ENCODE measurements at places on chromosomes 7 and 10.

DNA sequence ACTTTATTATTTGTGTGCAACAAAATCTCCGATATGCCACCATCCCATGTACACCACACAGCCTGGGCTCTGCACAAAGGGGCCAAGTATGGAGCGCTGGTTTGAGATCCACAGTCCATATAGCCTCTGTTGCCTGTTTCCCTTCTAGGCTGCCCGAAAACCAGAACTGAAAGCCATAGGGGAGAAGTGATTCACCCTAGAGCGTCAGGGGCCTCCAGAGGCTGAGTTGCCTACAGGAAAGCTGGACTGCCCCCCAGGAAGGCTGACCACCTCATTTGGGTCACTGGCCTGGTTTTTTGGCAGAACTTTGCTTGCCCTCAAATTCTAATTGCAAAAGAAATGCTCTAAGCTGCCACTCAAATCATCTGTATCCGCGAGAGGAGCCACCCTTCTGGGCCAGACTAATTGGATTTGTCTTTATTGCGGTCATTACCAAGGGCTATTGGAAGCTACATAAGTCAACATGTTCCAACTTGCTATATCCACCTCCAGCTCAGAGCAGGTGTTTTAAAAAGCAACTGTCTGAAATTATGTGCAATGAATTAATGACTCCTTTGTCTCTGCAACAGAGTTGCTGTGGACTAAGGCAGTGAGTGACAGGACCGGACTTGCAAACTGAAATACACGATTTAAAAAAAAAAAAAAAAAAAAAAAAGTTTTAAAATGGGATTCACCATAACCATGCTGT is 28.3 kb upstream of the FRMD4A start:
- DNase-seq = no peak

DNA sequence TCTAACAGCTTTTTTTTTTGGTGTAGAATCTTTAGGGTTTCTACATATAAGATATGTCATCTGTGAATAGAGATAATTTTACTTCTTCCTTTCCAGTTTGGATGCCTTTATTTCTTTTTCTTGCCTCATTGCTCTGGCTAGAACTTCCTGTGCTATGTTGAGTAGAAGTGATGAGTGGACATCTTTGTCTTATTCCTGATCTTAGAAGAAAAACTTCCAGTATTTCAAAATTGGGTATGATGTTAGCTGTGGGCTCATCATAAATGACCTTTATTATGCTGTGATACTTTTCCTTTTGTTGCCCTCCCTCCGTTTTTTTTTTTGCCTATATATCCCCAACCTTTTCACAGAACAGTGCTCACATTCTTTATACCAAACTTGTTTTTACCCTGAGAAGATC is 8.8 kb downstream of the AGK start:
- DNase-seq = no peak

DNA sequence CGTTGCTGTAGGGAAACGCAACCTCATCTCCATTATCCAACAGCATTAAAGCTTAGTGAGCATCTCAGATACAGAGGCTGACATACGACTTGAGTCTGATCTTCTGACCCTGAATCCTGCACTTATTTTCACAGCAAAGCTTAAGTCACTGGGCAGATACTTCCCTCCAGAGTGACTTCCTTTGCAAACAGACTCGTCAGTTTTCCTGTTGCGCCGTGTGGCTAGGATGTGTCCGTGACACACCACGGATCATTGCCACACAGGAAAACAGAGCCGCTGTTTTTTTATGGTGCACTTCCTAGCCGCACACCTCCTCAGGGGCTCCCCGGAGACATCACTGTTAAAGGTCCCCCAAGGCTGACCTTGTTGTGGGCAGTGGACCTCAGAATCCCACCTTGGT is 94.9 kb upstream of the MKI67 start:
- no peak for DNase-seq

- no peak for DNase-seq
Measured at GRCh38 chr10:74821501-74821900, 4.9 kb upstream of the KAT6B start.

- no peak for DNase-seq
Measured at GRCh38 chr7:43779045-43779812, 20.7 kb downstream of the BLVRA start.

DNA sequence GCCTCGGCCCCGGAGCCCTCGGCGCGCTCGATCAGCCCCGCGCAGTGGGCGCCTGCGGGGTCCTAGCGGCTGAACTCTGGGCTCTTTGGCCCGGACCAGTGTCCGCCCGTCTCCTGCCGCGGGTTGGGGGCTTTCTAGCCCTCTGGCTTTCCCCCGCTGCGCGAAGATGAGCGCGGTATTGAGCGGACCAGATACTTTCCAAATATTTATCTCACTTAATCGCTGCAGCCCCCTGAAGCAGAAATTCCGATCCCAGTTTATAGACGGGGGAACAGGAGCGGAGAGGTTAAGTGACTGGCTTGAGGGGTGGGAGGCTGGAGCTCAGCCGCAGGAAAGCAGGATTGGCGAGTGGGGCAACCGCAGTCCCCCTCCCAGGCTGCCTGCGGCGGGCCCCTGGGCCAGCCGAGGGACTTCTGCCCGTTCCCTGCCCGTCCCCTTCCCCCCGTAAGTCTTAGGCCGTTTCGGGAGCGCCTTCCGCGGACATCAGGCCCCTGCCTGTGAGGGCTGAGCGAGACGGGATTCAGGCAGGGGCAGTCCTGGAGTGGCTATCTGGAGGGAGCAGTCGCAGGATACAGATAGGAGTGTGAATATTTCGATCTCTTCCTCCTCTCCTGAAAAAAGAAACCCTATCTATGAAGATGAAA is 565 bp downstream of the STRIP2 start:
- peak; percentile 2 for DNase-seq

DNA sequence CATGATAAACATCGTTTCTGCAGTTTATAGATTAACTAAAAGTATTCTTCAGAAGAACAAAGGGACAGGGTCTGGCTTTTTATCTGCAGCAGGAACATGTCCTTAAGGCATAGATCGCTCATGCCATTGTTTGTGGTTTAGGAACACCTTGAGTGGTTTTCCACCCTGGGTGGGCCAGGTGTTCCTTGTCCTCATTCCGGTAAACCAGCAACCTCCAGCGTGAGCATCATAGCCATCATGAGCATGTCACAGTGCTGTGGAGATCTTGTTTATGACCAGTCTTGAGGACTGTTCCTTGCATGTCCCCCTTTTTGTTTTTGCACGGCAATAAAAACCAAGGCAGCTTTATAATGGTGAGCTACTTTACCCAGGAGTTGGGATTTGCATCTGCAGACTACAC is 33.9 kb downstream of the STOX1 start:
- no peak for DNase-seq

- no peak for DNase-seq
Measured at GRCh38 chr7:149307775-149308501, 45.9 kb downstream of the ZNF783 start.

DNA sequence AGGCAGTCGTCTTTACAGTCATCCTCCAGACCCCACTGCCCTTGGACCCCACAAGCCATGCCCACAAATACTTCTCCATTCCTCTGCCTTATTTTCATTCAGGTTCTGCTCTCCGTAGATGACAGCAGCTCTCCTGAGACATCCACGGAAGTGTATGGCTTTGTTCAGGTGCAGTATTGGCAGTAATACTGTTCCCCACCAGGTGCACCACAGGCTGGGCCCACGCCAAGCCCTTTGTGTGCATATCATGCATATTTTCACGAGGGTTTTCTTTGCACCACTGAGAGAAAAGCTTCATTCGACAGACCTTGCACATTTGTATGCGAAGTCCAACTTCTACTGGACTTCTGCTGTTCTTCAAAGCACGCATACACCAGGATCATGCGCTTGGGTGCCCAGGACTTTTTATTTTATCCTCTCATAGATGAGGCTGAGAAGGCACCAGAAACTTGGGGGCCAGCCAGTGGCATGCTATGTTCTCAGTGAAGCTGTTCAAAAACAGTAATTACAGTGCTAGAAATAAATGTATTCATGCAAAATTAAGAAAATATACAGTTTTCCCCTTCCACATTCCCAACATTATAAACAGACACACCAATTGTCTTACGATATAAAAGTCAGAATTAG is 37.8 kb upstream of the PITRM1 start:
- no peak for DNase-seq

GRCh38 chr7:38211940-38212339 is 33.9 kb downstream of the STARD3NL start:
- DNase-seq = no peak

GRCh38 chr10:90480466-90480865 is 377.4 kb downstream of the HTR7 start:
- no peak for DNase-seq

GRCh38 chr10:17228091-17229015 is at the start of gene VIM:
Gene VIM (plus strand): TSS chr10:17228241. CDS start chr10:17229423, 1,182 bp downstream.
- peak; percentile 43 for DNase-seq

- no peak for DNase-seq
Measured at GRCh38 chr7:95628831-95629439, 32.6 kb upstream of the PDK4 start.

DNA sequence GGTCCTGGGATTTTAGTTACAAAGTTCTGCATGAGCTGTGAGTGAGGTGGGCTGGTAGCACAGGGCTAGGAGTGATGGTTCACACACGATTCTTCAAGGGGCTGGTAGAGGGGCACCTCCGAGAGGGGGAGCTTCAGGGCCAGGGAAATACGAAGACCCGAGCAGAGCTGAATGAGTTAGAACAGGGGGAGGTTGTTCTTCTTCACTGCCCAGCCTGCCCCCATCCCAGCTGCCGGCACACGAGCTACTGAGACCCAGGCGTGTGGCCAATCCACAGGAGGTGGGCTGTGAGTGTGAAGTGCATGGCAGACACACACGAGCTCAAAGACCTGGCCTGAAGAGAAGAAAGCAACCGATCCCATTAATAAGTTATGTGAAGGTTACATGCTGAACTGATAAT is 256.2 kb upstream of the ZNF32 start:
- DNase-seq = no peak

GRCh38 chr7:36205803-36206202 is 52.7 kb downstream of the EEPD1 start:
- no peak for DNase-seq

GRCh38 chr10:18133046-18133445 is 7.2 kb upstream of the CACNB2 start:
- DNase-seq = no peak

DNA sequence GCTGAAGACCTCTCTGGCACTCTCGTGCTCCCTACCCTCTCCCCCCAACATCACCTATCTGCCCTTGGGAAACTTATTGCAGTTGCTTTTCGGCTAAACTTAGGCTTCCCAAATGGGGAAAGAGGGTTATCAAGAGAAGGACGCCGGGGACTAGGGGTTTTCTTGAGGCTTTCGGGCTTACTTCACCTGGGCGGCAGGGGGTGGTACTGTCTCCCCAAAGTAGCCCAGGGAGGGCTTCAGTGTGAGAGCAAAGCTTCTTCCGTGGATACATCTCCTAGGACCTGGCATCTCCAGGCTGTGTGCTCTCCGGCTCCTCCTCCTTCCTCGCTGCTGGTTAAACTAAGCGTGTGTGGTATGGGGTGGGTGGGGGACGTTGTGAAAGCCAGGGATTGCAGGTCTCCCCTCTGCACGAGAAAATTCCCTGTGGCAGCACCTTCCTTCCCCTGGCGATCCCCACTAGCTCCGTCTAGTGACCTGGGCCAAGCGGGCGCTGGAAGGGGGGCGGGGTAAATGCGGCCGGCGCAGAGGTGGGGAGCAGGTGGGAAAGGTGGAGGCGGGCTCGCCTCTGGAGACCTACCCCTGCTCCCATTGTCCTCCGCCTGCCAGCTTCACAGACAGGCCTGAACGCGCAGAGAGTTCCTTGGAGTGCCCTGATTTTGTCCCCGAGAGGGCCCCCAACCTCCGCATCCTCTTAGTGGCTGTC is 1.1 kb downstream of the PLXDC2 start:
- DNase-seq = no peak

DNA sequence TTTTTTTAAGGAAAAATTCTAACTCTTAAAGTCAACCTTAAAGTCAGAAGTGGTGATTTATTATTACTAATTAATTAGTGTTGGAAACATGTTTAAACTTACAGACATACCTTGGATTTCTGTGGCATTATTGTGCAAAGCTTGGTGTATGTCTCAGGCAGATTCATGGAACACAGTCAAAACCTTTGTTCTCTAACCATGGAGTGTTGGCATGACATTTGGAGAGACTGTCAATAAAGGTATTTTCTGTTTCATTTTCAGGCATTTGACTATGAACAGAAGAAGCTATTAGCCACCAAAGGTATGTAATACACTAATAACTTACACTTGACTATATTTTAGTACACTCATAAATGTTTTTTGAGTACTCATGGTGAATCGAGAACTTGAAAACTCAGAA is 293.7 kb downstream of the BICC1 start:
- no peak for DNase-seq

GRCh38 chr10:92591550-92592022 is 1.3 kb upstream of the KIF11 start:
- DNase-seq = peak; percentile 80

Data from activated naive CD4-positive, alpha-beta T cell (primary cell).